ENCODE measurements at places on chromosomes 1 and 21. TPM values are rescaled to one million over a fixed set of nuclear protein-coding genes. Genes with fewer than 3 reads are reported as not detected.

DNA sequence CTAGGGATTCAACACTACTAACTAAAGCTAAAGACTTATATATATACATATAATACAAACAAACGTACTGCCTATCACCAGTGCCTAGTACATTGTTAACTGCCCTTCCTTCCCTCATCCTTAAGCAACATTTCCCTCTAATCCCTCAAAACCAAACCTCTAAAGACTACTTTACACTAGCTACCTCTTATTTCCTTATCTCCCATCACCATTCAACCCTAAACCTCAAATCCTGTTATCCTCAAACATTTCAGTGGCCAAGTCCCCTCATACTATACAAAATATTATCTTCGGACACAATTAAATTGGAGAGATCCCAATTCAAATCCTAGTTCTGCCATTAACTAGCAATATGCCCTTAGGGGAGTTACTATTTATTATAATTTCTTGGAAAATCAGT, 3.7 kb downstream of the SCAF4 start:
- peaks cover 5% of the 10 kb centered on the region for H3K36me3 ChIP-seq
- DNase-seq = no peak
- H3K4me3 ChIP-seq = no peak overlapping the region
- H3K27me3 ChIP-seq = no peaks in the 10 kb centered on the region

- no peaks in the 10 kb centered on the region for H3K36me3 ChIP-seq
- no peak for DNase-seq
- H3K4me3 ChIP-seq = peak overlapping the region; percentile 80
- peaks cover 13% of the 10 kb centered on the region for H3K4me1 ChIP-seq
- H3K27me3 ChIP-seq = no peaks in the 10 kb centered on the region
- H3K27ac ChIP-seq = no peak overlapping the region
Observed at GRCh38 chr1:31788825-31789256, 24.7 kb upstream of the ADGRB2 start.

DNA sequence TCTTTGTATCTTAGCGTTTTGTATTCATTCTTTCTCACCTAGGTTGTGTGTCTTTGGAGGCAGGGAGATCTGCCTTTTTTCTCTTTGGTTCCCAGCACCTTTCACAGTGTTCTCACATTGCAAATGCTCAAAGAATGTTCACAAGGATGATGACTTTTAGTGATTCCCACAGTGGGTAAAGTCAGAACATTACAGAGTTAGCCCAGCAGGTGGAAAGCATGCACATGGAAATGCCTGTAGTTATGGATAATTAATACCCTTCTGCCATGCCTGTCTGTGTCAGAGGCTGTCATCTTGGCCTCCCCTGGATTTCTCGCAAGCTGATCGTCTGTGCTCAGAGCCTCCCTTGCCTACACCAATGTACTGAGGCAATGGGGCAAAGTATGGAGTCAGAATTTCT, 458.9 kb downstream of the LMO4 start:
- H3K36me3 ChIP-seq = no peaks in the 10 kb centered on the region
- H3K4me3 ChIP-seq = no peak overlapping the region
- no peak for DNase-seq
- H3K27ac ChIP-seq = no peak overlapping the region
- H3K4me1 ChIP-seq = no peaks in the 10 kb centered on the region

The C8B gene
- not detected for total RNA-seq

The OR2G6 gene
- total RNA-seq = not detected

- peaks cover 11% of the 10 kb centered on the region for H3K4me1 ChIP-seq
- no peak overlapping the region for H3K4me3 ChIP-seq
- no peak for DNase-seq
- H3K36me3 ChIP-seq = no peaks in the 10 kb centered on the region
Observed at GRCh38 chr1:224201383-224201782, 18.3 kb downstream of the DEGS1 start.

The IVL gene
- not detected for total RNA-seq

- peaks cover 1% of the 10 kb centered on the region for H3K27me3 ChIP-seq
- no peak overlapping the region for H3K4me3 ChIP-seq
- no peaks in the 10 kb centered on the region for H3K36me3 ChIP-seq
- DNase-seq = peak; percentile 76
Observed at GRCh38 chr1:7646981-7647901, 123.9 kb upstream of the VAMP3 start.

Measured in activated CD4-positive, alpha-beta memory T cell treated with anti-CD3 and anti-CD28 coated beads for 36 hours (primary cell).